Kidney tubule cell (primary cell): ENCODE measurements at places on chromosomes 5 and 9.

GRCh38 chr5:172396220-172396619, 58.1 kb downstream of the SH3PXD2B start:
- no peak for DNase-seq

DNA sequence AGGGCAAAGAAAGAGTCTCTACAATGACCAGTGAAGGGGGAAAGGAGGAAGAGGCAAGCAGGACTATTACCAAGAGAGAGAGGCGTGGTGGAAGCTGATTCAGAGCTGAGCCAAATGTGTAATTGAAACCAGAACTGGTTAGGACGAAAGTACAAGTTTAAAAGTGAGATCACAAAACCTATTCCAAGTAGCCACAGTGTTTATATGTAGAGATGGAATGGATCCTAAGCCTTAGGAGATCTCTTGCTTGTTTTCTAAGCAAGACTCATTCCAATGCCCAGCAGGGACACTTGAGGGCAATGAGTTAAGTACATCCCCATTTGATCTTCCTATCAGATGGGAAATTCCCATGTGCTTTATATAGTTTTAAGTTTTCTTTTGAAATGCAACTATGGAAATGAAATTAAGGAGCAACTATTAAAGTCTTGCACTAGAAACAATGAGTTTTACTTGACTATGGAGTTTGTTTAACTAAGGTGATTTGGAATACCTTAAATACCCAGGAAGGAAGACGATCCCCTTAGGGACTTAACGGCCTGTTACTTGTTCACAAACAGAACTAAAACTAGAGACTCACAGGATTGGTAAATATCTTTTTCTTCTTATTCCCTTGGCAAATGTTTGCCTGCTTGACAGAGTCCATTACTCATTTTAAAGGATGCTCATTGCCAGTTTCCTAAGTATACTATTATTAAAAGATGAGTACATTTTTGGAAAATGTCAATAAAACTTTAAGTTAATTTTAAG, 51.1 kb upstream of the SNX2 start:
- DNase-seq = peak; percentile 18

DNA sequence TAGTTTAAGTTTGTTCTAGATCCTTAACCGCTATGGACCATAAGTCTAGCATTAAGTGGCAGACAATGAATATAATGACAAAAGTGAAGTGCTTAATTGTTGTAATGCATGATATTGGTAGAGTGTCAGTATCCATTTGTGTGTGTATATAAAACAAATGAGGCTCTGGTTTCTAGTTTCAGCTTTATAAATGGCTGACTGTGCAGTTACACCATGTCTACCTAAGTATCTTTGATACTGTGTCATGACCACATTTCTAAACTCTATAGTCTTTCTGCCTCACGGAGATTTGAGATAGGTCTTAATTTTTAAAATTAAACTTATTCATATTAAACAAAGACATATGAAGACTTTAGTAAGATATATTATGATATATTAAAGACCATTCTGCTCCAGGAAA, 92.0 kb downstream of the SPEF2 start:
- no peak for DNase-seq

DNA sequence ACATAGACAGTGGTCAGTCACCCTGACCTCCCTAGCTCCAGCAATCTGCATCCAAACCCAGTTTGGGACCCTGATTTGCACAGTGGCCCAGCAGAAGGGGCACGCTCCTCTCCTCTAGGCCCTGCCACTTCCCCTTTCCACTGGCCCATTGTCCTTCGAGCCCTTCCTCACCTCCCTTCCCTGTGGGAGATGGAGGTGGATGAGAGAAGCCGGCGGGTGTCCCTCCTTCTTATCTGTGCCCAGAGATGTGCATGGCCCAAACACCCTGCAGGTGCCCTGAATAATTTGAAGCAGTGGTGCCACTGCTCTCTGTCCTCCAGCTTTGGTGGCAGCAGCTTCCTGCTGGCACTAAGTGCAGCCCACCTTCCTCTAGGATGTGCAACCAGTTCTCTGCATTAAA, 140.0 kb downstream of the BARX1 start:
- no peak for DNase-seq

- no peak for DNase-seq
Measured at GRCh38 chr9:82989929-82990328, 73.0 kb downstream of the RASEF start.

DNA sequence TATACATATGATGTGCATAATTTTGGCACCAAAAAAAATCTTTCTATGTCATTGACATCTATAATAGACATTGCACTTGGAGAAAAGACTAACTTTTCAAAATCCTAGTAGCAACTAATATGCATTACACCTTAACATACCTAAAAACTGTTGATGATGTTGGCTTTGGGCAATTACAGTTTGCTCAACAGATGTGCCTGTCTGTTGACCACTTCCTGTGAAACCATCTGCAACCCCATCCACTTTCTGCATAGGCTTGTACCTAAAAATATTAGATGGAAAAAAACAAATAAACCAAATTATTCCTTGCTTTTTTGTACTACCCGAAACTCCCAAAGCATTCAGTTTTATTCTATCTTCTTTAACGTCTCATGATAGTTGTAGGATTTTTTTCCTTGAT, 248.6 kb downstream of the RFX3 start:
- DNase-seq = no peak

DNA sequence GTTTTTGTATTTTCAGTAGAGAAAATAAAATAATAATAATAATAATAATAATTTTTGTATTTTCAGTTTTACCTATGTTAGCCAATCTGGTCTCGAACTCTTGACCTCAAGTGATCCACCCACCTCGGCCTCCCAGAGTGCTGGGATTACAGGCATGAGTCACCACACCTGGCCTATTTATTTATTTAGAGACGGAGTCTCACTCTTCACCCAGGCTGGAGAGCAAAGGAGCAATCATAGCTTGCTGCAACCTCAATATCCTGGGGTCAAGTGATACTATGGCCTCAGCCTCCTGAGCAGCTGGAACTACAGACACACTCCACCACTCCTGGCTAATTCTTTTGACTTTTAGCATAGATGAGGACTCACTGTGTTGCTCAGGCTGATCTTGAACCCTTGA, 167.5 kb downstream of the TLE1 start:
- peak; percentile 46 for DNase-seq

- peak; percentile 63 for DNase-seq
Measured at GRCh38 chr9:38160613-38161215, 91.7 kb upstream of the SHB start.
